ENCODE measurements at places on chromosomes 4 and X.

- no peak for DNase-seq
These were observed 425.0 kb upstream of the ATOH1 start for GRCh38 chr4:93403571-93403970.

DNA sequence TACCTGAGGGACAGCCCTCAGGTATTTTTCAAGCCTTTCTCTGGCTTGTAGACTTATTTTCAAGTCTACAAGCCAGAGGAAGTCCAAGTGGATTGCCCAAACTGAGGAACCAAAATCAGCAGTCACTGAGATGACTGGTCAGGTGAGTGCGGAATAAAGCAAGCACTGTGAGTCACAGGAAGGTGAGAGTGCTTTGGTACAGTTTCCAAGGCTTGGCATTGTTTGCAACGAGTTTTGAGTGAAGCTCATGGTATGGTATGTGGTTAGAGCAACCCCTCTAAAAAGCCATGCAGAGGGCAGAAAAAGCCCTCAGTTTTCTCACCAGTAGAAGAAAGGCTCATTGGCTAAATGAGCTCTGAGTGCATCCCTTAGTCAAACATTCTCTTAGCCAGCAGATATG lies 112.8 kb upstream of the EOLA2 start:
- DNase-seq = no peak

DNA sequence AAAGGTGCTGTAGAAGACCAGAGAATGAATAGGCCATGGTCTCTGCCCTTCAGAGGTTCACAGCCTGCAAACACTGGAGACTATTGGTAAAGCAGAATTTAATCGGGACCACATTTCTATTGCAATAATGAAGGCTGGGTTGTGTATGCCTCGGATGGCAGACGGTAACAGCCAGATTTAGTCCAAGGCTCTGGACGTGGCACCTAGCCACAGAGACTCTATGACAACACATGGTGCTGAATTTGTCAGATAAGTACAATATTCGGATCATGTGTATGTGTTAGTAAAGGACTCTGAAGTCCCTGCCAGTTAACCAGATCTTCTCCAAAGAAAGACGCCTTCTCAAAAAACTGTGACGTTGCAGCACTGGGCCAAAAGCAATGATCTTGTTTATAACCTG lies 129.0 kb downstream of the DCTD start:
- DNase-seq = no peak

DNA sequence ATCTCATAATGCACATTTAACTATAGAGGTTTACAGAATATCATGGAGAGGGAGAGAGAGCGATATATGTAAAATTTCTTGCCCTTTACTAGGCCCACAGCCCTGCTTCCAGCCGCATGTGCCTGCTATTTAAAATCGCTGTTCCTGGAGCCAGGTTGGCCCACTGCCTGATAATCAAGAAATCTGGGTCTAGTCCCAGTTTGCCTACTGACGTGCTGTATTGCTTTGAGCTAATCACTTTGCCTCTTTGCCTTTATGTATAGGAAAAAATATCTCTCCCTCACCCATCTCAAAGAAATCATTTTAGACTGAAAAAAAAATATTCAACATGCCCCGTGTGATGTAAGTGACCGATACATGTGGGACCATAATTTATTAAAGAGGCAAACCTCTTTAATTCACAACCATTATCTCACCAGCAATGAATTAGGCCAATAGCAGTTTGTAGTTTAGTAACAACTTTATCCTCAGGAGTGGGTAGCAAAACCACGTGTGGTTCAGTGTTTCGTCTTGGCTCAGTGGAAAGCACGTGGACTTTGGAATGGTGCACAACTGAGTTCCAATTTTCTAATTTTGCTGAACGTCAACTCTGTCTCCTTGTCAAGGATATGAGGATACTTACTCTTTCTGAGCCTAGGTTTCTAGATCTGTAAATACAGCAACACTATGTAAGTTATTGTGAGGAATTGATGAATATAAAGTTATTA lies 62.6 kb downstream of the GRXCR1 start:
- no peak for DNase-seq

GRCh38 chrX:38500866-38501265 lies 60.5 kb upstream of the TSPAN7 start:
- no peak for DNase-seq

DNA sequence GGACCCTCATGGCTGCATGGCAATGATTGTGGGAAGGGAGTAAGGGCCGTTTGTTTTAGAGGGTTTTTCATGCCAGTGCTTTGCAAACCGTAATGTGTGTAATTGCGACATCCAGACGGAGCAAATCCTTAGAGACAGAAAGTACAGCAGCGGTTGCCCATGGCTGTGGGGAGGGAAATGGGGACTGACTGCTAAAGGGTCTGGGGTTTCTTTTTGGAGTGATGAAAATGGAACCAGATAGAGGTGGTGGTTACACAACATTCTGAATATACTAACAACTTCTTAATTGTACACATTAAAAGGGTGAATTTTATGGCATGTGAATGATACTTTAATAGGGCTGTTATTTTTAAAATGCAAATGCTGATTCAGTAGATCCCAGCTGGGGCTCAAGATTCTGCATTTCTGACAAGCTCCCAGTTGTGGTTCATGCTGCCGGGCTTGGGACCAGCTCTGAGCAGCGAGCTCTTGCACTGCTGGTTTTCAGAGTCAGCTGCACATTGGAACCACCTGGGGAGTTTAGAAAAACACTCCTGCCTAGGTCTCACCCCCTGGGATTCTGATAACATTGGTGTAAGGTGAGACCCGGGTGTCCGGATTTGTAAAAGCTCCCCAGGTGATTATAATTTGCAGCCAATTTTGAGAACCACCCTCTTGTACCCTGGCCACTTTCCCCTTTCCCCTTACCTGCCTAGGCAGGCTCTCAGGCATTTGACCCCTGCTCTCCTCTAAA lies 47.7 kb downstream of the PRPS1 start:
- DNase-seq = peak; percentile 22

DNA sequence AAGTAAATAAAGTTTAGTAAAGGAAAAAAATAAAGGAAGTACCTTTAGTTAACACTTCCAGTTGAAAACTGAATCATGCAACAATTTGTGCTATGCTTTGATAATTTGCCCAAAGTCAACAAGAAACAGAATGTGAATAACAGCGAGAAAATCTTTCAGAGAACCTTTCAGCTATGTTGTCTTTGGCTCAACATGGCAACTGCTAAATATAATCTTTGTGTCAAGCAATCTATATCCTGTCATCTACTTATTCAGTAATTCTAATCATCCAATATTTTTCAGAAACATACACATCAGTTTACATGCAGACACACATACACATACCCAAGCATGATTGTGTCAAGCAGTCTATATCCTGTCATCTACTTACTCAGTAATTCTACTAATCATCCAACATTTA lies 136.0 kb upstream of the PABPC4L start:
- no peak for DNase-seq

- no peak for DNase-seq
These were observed 16.2 kb downstream of the RCHY1 start for GRCh38 chr4:75498041-75498440.

DNA sequence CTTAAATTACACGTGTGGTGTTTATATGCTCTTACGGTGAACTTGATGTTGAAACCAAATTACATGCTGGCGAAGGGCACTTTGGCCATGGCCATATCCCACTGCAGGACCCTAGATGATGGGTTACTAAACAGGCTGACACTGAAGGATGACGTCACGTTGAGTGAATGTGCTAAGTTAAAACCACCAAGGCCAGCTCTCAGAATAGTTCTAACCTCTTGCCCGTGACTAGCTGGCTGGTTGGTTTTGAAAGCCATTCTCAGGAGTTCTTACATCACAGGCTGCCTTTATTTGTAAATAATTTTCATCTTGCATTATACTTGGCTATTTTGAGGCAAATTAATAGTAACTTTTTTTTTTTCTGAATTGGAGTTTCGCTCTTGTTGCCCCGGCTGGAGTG lies 41.3 kb upstream of the PHEX start:
- no peak for DNase-seq

GRCh38 chr4:4800646-4801408 lies 58.6 kb upstream of the MSX1 start:
- no peak for DNase-seq

DNA sequence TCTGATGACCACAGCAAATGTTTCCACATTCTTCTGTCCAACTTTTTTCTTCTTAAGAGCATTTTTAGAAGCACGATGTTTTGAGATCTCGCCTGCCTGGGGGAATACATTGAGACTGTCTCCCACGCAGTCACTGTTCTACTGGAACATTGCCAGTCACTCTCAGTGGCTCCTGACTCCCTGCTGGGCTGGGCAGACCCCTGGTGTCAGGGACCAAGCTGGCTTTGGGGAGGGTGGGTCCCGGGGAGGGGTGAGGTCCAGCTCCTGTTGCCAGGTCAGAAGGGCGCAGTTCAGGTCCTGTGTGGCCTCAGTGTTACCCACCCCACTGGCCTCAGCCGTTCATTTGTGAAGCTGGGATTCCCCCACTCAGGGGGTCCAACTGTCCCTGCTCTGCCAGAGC lies 18.9 kb upstream of the ABLIM2 start:
- DNase-seq = no peak

GRCh38 chr4:121272526-121272925 lies 108.3 kb downstream of the QRFPR start:
- peak; percentile 84 for DNase-seq

DNA sequence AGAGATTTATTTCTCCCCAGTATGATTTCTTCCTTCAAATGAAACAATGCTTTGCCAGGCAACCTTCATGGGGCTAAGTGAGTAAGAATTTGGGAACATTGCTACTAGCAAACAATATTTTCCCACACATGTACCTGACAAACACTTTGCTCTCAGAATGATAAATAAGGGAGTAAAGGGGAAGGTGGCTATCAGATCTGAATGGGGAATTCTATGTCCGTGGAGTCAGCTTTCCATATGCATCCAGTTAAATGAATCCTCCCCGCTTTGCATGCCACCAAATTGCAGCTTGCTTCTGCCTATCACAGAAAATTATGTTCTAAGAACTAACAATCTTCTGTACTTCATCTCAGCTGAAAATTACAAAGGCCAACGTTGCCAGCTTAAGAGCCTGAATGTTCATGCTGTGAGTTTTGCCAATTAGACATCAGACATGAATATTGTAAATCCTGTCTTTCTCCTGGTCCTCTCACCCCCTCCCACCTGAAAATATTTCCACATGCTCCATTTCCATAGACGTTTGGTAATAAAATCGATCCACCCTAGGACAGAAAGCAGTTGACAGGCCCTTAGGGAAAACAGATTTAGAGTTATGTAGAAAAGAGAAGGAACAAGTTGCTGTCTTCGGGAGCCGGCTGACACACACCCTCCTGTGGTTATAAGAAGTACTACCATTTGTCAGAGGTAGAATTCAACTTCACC lies 6.3 kb downstream of the MEPE start:
- DNase-seq = peak; percentile 24

- DNase-seq = no peak
These were observed 795.0 kb downstream of the CENPC start for GRCh38 chr4:66750273-66750672.

DNA sequence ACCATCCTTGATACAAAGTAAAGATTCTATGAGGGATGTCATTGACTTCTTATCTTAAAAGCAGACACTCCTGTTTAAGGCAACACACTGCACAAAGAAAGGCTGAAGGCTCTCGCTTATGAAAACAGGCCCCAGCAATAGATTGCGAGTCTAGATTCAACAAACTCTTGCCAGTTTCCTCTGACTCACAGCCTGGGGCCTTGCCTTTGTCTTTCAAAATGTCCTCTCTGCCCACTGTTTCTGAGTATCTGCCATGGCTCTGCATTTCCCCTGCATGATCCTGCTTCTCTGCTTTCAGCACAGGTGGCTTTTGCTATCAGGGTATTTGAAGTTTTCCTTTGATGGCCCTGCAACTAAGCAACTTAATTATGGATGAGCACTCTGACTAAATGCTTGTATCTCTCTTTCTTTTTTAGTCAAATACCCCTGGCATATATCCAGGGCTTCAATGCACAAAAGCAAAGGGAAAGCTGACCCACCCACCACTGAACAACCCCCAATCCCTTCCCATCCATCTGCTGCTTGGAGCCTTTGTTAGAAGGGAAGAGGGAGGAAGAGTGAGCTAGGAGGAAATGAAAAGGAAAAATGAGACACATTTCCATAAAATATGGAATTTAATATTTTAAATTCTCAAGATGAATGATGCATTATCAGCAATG lies 32.2 kb downstream of the NDP start:
- DNase-seq = no peak

- peak; percentile 46 for DNase-seq
These were observed 16.2 kb upstream of the ZCCHC12 start for GRCh38 chrX:118807151-118808017.

DNA sequence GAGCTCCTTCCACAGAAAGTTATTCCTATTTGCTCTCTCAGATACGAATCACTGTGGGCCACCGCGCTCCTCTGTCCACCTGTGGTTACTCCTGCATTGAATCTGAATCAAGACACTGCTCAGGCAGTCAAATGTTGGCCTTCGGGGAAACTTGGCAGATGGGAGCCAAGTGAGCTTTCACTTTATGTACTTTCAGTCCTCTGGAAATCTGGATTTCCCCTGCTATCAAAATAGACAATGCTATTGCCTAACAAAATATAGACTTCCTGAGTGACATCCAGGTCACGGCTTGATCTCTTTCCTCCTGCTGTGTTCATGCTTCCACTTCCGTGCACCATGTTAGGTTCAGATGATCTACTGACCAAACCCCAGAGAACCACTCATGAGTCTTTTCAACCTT lies 43.8 kb downstream of the FHL1 start:
- DNase-seq = no peak

- no peak for DNase-seq
These were observed 29.1 kb downstream of the SETD7 start for GRCh38 chr4:139526928-139527327.

DNA sequence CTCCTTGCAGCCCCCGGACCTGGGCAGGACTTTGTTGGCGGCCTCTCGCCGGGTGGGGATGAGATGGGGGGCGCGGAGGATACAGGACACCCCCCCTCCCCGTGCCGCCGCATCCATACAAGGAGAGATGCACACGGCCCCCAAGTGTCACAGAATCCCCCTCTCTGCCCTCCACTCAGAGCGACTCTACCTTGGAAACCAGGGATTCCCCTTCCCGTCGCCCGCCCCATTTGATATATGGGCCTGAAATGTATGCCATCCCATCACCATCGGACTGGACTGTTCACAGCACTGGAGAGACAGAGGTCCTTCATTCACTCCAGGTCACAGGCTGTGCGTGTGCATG lies 426 bp downstream of the PORCN start:
- DNase-seq = no peak

All from activated CD4-positive, alpha-beta T cell treated with anti-CD3 and anti-CD28 coated beads, Interleukin-2, Interleukin-6, amounts not matched to agents 100 ng/mL and 50 ng/mL, durations not matched to agents 16 hours and 8 hours (primary cell).